NCI-H524 (cell line): ENCODE measurements at places on chromosomes 4 and X.

DNA sequence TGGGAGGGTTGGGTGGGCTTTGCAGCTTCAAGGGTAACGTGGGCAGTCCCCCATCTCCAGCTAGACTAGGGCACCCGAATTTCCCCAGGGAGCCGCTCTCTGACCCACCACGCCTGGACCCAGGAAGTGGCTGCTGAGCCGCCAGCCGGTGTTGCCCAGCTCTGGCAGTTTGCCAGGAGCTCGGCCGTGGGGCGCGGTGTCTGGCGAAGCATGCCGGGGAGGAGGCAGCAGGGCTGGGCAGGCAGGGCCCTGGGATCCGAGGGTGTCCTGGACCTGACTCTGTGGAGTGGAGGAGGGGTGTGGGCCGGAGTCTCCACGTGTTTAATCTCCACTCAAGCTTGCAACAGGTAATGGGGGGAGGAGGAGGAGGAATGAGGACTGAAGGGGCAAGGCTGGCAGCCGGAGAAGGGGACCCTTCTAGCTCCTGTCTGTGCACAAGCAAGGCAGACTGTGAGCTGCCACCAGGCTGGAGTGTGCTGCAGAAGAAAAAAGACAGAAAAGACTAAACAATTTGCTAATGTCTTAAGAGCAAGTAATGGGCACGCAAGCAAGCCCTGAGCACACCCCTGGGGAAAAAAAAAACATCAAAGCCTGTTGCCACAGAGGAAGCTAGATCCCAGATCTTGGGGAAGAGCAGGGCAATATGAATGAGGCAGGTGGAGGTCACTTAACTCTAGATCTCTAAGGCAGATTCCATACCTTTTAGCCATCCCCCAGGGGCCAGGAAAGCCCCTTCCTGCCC is 2.4 kb downstream of the LONRF3 start:
- DNase-seq: peak; percentile 60

DNA sequence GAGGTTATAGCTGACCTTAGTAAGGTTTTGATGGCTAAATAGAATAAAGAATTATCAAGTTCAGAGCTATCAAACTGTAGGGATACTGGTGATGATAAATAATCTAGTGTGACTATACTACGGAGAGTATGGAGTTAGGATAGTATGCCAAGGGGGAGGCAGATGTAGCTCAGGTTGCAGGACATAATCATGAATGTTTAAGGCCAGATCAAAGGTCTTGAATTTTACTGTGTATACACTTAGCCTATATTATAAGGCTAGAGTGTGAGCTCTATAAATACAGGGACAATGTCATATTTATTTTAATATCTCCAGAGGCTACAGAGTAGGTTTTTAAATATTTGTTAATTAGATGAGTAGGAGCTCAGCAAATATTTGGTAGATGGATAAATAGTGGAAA is 131.1 kb upstream of the STIM2 start:
- no peak for DNase-seq

DNA sequence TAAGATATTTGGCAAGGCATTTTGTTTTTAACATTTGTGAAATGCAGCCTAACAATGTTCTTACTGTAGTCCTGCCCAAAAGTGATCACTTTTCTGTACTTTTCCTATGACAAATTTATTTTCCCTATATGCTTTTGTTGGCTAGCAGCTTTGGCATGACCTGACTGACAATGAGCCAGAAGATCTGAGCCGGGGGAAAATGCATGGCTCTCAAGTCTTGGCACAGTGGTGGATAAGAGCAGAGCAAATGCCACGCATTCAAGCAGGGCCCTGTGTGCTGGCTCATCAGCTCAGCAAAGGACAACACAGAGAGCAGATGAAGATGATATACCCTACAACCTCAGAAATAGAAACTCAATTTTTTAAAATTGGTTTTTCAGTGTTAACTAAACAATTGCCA is 187.3 kb downstream of the ANAPC10 start:
- no peak for DNase-seq

DNA sequence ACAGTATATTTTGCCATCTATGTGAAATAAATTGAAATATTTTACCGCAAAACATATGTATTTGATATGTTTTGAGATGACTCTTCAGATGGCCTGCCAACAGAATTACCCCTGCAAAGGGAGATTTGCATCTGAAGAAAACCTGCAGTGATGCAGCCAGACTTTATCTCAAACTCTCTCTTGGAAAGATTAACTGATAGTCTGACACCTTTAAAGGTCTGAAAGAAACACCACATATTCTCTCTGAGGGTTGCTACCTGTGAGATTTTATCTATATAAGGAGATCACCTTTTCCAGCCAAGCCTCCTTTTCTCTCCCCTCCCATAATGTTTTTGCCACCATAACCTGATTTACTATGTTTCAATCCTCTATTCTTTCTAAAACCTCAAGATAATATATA is 1106.3 kb upstream of the IGFBP7 start:
- DNase-seq: no peak

GRCh38 chrX:69062493-69062892 is 102.8 kb downstream of the PJA1 start:
- no peak for DNase-seq

- DNase-seq: no peak
Observed at GRCh38 chr4:751676-752075, 46.0 kb downstream of the PCGF3 start.

DNA sequence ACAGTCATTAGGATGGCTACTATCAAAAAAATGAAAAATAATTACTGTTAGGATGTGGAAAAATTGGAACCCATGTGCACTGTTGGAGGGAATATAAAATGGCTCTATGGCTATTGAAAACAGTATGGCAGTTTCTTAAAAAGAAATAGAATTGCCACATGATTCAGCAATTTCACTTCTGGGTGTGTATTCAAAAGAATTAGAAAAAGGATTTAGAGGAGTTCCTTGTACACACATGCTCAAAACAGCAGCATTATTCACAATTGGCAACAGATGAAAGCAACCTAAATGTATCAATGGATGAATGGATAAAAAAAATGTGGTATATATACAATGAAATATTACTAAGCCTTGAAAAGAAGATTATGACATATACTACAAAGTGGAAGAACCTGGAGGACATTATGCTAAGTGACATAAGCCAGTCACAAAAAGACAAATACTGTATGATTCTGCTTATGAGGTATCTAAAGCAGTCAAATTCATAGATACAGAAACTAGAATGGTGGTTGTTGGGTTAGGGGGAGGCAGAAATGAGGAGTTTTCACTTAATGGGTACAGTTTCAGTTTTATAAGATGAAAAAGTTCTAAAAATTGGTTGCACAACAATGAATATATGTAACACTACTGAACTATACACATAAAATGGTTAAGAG is 123.2 kb downstream of the ELOVL6 start:
- DNase-seq: no peak
